ENCODE measurements at places on chromosomes 2 and 18. TPM values are rescaled to one million over a fixed set of nuclear protein-coding genes. Genes with fewer than 3 reads are reported as not detected.

NEU2 gene
- total RNA-seq = not detected

C1GALT1C1L gene
- total RNA-seq = 1.3 TPM

STEAP3 gene
- total RNA-seq = 13.1 TPM

IL1RL1 gene
- total RNA-seq = not detected

FAM237A gene
- total RNA-seq = not detected

RHOB gene
- total RNA-seq = 121 TPM

RAB17 gene
- 0.40 TPM for total RNA-seq

SETBP1 gene
- 1.0 TPM for total RNA-seq

CXCR2 gene
- total RNA-seq = not detected

RAB6D gene
- not detected for total RNA-seq

DSG1 gene
- total RNA-seq = not detected

TXNDC2 gene
- 0.06 TPM for total RNA-seq

SAG gene
- not detected for total RNA-seq

SERPINB11 gene
- total RNA-seq = not detected

RFX8 gene
- total RNA-seq = 4.6 TPM

FAM161A gene
- total RNA-seq = 2.7 TPM

MERTK gene
- total RNA-seq = 0.57 TPM

ARHGAP25 gene
- 0.51 TPM for total RNA-seq

TUBB8B gene
- total RNA-seq = not detected

TET3 gene
- 2.9 TPM for total RNA-seq

DHRS9 gene
- total RNA-seq = 0.39 TPM

ZNF24 gene
- total RNA-seq = 27.0 TPM

FZD7 gene
- total RNA-seq = 12.0 TPM

CNGA3 gene
- not detected for total RNA-seq

MYCN gene
- total RNA-seq = 0.23 TPM

CFAP65 gene
- total RNA-seq = 0.11 TPM

PFN4 gene
- 4.7 TPM for total RNA-seq

PDE11A gene
- 0.29 TPM for total RNA-seq

C2orf66 gene
- total RNA-seq = not detected

GRP gene
- total RNA-seq = not detected

OBSL1 gene
- total RNA-seq = 45.3 TPM

PRLH gene
- not detected for total RNA-seq
